ENCODE measurements at places on chromosomes 4 and X.

GRCh38 chr4:56531823-56532222 is 26.2 kb downstream of the ARL9 start:
- DNase-seq = peak; percentile 76

- no peak for DNase-seq
Measured at GRCh38 chr4:139958739-139959098, 195.3 kb downstream of the MAML3 start.

- DNase-seq = no peak
Measured at GRCh38 chr4:75655562-75655961, 17.6 kb downstream of the G3BP2 start.

GRCh38 chr4:90727938-90728337 is 600.7 kb downstream of the CCSER1 start:
- DNase-seq = peak; percentile 2

DNA sequence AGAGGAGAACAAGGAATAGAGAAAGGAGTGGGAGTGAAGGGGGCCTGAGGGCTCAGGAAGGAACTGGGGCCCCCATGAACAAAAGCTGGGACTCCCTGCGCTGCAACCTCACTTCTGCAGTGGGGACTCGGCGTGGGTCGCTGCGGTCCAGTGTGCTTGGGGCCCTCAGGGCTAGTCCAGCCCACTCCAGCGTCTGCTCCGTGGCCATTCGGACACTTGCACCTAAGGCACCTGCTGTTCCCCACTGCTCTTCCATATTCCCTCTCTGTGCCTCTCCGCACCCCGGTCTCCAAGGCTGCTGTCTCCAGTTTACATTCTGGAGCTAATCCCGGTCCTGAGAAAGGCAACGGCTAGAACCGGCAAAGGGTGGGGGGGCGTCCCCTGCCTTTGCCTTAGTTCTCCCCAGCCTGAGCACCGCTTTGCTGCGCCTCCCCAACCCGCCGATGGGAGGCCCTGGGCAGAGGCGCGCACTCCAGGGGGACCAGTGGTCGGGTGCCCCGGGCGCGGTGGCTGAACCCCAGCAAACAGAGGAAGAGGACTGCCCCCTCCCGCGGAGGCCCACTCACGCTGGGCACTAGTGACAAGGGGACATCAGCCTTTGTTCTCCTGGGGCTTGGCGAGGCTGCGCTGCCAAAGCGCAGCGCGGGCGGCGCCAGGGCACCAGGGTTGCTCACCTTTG is 327.7 kb upstream of the F9 start:
- no peak for DNase-seq

DNA sequence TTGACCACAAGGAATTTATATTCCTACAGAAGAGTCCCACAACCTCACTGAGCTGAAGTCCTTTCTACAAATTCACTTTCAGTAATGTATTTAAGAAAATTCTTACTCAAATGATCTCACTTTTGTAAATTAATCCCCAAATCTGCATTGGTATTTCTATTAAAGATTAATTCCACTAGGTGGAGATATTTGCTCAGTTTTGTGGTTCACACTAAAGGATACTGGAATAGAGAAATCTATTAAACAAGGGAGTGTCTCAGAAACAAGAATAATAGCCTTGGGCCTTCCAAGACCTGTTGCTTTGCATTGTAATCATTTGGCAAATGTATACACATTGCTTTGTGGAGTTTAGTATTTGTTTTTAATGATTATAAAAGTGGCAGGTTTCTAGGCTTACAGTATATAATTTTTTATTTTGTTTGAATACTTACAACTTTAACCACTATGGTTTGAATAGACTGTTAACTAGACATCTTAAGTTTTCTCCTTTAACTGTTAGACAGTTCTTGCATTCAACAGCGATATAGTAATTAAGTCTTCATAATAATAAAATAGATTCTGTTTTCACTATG is 25.9 kb downstream of the CFAP299 start:
- DNase-seq = peak; percentile 23

- no peak for DNase-seq
Measured at GRCh38 chrX:40057405-40057804, 40.4 kb downstream of the BCOR start.

DNA sequence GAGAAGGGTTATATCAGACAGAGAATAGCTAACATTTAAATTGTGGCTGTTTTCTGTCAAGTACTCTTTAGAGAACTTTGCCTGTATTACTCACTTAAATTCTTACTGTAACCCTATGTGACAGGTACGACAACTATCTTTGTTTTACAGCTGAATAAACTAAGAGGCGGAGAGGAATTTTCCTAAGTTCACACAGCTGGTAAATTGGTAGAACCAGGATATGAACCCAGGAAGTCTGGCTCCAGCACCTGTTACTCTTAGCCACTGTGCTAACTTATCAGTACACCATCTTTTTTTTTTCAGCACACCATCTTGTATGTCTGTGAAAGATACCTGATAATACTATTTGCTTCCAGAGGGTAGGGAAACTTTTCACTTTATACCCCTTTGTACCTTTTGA is 2.0 kb upstream of the SYP start:
- no peak for DNase-seq

- no peak for DNase-seq
Measured at GRCh38 chrX:39518476-39519029, 579.2 kb downstream of the BCOR start.

DNA sequence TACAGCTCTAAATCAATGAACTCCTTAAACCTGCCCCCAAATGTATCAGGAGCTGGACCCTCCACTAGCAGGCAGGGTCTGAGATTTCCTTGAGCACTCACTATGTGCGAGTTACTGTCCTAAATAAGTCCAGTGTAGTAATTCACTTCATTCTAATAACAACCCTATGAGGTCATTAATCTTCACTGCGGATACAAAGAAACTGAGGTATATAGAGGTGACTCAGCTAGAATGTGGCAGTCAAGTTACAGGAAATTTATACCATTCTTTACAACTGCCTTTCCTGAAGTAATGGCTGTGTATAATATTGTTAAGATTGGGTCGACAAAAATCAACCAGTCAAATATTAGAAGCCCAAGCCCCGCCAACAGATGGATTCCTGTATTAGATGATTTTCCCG is 473.9 kb upstream of the FTHL17 start:
- no peak for DNase-seq

GRCh38 chr4:101807351-101807750 is 16.8 kb downstream of the BANK1 start:
- no peak for DNase-seq

DNA sequence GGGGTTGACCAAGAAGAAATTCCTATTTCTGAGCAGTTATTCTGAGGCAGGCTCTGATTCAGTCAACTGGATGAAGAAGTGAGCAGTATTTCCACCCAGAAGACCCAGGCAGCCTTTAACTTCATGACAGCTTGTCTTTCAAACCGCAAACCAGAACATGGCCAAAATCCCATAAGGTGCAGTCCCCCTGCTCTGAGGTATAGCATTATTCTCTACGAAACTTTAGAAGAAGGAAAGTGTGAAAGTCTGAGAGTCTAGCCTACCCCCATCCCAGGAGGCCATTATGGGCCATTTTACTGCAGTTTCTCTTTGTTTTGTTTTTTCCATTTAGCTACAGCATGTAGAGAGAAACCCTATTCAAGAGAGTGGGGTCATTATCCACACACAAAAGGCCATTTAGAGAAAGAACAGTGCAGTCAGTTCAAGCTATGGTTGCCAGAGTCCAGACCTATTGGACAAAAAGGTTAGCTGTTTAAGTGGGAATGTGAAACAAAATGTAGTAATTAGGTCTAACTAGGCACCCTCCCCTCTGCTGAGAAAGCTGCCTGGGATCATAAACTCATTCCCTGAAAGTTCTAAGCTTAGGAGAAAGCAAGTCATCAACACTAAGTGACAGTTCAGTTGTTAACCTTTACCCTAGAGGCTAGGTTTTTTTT is 52.1 kb upstream of the RASGEF1B start:
- DNase-seq = no peak

GRCh38 chrX:108353452-108353851 is 84.8 kb downstream of the COL4A6 start:
- DNase-seq = peak; percentile 4

- peak; percentile 76 for DNase-seq
Measured at GRCh38 chr4:71396382-71396781, 57.6 kb downstream of the SLC4A4 start.

DNA sequence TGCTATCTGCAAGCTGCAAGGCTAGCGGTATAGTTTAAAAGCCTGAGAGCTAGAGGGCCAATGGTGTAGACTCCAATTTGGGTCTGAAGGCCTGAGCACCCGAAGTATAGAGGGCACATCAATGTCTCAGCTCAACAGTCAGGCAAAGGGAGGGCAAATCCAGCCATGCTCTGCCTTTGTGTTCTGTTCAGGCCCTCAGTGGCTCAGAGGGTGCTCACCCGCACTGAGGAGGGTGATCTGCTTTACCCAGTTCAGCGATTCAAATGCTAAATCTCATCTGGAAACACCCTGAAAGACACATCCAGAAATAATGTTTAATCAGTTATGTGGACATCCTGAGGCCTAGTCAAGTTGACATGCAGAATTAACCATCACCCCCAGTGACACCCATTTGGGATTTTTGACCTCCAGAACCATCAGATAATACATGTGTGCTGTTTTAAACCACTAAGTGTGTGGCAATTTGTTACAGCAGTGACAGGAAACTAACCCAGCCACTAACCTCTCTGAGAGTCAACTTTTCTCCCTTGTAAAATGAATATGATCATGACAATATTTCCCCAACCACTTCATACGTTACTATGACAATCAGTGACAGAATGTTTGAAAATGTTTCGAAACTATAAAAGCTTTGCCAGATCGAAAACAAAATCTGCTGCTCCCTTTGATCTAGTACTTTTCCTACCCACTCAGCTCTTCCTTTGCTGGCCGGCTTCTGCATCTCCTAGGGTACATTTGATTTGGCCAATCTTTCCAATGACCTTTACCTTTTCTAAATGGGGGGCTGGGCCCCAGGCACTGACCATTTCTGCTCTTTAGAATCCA is 8.4 kb upstream of the TBL1X start:
- DNase-seq = no peak

DNA sequence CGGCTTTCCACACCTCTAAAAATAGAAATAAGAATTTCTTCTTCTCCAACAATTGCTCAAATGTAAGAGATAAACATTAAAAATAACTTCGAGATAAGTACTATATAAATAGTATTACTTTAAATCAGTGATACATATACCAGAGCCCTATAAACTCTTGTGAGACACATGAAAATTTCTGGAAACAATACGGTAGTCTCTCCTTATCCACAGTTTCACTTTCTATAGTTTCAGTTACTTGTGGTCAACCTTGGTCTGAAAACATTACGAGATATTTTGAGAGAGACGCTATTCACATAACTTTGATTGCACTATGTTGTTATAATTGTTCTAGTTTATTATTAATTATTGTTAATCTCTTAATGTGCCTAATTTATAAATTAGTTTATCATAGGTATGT is 101.5 kb upstream of the CXXC4 start:
- DNase-seq = no peak

GRCh38 chr4:181308476-181309312 is 934.5 kb upstream of the TENM3 start:
- no peak for DNase-seq

- DNase-seq = no peak
Measured at GRCh38 chr4:145545031-145545430, 63.4 kb downstream of the SMAD1 start.

- DNase-seq = peak; percentile 15
Measured at GRCh38 chrX:54494166-54494988, 1.7 kb downstream of the FGD1 start.

DNA sequence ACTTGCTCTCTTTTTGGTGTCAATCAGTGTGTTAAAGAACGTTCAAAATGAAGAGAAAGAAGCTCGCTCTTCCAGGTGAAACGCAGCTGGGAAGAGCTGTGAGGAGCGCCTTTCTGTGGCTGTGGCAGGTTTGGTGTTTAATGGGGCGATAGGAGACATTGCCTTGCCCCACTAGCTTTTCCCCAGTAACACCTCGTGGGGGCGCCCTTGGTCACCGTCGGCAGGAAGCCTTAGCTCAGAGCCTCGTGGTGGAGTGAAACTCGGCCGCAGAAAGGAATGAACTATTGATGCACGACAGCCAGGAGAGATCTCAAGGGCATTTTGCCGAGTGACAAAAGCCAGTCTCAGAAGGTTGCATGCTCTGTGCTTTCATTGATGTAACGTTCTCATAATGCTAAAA is 65.1 kb downstream of the GPR143 start:
- no peak for DNase-seq

DNA sequence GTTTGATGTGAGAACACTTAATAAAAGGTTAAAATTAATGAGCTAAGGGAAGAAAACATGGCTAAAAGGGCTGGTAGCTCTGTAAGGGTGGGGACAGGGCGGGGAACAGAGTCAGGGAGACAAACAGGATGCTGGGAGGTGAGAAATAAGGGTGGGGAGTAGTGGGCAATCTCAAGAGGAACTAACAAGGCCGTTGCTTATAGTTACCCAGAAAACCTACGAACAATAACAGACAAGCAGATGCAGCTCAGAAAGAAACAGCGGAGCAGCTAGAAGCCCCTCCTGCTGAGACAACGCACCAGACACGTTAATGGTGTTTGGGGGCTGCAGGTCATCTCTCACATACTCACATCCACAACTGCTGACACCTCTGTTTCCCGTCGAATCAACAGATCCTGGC is 9.7 kb upstream of the KLF3 start:
- DNase-seq = no peak

DNA sequence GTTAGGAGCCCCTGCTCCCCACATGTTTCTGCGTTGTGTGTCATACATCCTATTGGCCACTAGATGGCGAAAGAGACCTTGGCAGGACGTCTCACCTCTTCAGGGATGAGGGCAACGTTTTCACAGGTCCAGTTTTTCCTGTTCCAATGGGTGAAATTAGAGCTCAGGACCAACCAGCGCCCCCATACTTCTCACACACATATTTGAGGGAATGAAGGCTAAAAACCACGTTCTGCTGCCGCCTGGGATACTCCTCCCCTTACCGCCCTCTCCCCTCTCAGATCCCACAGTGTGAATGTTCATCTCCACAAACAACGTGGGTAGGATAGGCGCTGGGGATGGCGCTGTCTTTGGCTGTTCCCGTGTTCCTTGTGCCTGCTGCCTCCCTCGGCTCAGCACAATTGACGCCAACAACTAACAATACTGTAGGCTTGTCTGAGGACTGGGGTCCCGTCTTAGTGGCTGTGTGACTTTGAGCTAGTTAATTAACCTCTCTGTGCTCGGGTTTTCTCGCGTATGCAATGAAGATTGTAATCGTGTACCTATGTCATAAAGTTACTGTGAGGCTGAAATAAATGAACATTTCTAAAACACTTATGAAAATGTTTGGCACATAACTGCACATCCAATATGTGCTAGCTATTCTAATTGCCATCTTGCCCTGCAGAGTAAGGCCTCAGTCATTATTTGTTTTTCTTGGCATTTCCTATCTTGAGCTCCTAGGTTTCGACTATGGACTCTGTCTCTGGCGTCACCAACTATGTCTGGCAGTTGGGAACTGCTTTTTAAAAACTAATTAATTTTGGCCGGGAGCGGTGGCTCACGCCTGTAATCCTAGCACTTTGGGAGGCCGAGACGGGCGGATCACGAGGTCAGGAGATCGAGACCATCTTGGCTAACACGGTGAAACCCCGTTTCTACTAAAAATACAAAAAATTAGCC is 181.3 kb upstream of the STK26 start:
- DNase-seq = peak; percentile 50

- DNase-seq = no peak
Measured at GRCh38 chr4:130077275-130077674, 981.3 kb downstream of the C4orf33 start.

All from amniotic epithelial cell (primary cell).